Sigmoid colon (tissue), 7 donors: ENCODE measurements at places on chromosomes 16 and 17. TPM values are rescaled to one million over a fixed set of nuclear protein-coding genes. Genes with fewer than 3 reads are reported as not detected.

GRCh38 chr17:57453841-57454425 lies 197.6 kb downstream of the MSI2 start:
- DNase-seq: no peak

GRCh38 chr16:68636064-68636560 lies 9.0 kb upstream of the CDH3 start:
- DNase-seq: no peak

DNA sequence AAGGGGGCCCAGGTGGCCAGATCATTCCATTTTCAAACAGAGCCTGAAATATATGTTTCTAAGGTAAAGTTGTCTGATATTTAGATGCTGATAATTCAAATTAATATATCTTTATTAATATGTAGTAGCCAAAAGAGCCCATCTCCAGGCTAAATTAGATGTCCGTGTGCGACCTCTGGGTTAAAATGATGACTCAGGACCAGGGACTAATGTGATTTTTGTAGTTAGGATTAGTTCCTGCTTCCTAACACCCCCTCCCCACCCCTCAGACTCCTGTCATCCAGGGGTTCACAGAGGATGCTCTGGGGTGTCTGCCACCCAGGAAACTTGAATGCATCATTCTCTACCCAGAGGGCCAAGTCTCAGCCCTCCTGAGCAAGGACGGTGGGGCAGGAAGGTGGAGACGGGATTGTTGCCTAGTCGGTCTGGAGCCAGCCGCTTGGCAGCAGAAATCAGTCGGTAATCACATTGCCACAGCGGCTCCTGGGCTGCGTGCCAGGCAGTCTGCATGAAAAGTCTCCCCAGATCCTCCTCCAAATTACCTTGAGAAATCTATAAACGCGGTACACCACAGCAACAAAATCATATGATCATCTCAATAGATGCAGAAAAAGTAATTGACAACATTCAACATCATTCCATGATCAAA lies 29.8 kb downstream of the CNGB1 start:
- no peak for DNase-seq

DNA sequence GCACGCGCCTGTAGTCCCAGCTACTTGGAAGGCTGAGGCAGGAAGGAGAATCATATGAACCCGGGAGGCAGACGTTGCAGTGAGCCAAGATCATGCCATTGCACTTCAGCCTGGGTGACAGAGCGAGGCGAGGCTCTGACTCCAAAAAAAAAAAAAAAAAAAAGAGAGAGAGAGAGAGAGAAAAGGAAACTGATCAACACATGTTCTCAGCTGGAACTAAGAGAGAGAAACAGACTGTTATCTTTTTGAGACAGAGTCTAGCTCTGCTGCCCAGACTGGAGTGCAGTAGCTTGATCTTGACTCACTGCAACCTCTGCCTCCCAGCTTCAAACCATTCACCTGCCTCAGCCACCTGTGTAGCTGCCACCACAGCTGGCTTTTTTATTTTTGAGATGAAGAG lies 60.4 kb downstream of the STH start:
- no peak for DNase-seq

ALDH3A2 gene
- 58.6 TPM for total RNA-seq

ESRP2 gene
- total RNA-seq: 0.14 TPM

RNF157 gene
- 4.8 TPM for total RNA-seq

DNA sequence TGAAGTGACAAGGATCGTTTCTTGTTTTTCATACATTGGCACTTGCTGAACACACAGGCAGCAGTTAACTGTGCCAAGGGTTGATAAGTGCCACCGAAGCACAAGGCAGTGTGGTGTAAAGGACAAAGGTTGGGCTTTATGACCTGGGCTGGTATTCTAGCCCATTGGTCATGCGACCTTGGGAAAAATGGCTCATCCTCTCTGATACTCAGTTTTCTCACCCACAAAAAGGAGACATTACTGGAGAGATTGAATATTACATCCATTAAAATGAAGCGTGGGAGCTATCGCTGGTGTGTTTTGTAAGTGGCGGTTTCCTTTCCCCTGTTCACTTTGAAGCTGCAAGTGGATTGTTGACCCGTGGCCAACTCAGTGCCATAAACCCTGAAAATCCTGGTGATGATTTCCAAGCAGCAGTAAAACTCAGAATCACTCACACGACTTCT lies 216.9 kb downstream of the HAPSTR1 start:
- DNase-seq: no peak

KRT26 gene
- total RNA-seq: not detected

DNA sequence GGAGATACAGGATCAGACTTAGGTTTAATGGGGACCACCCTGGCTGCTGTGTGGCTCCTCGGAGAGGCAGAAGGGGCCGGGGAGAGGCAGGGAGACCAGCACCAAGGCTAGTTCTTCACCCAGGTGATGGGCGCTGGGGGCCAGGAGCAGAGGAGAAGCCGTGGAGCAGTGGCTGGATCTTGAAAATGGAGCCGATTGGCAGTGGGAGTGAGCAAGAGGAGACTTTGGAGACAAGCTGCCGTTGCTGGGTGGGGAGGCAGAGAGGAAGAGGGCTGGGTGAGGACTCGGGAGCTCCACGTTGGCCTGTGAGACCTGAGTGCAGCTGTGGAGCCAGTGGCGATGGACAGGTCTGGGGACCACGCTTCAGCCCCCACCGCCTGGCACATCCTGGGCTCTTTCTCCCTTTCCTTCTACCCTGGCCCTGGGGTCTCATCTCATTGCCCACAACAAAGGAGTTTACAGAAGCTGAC lies 9.0 kb downstream of the RAB11FIP4 start:
- no peak for DNase-seq

- no peak for DNase-seq
These were observed 109.0 kb downstream of the RAP1GAP2 start for GRCh38 chr17:2905269-2905668.

DNA sequence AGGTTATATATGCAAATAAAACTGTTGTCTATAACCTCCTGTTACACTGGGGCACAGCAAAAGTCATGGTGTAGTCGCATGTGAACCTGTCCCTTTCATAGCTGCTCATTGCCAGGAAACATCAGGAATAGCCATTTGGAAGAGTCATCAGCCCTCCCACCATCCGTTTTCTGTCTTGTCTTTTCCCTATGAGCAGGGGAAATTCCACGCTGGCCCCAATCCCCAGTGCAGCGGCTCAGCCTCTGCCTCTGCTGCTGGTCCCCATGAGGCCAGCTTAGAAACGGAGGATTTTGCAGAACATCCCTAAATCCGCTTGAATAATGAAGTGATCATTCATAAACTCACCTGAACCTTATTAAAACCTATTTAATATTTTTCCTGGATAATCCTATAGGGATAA lies 10.5 kb downstream of the MAPT start:
- no peak for DNase-seq

DNA sequence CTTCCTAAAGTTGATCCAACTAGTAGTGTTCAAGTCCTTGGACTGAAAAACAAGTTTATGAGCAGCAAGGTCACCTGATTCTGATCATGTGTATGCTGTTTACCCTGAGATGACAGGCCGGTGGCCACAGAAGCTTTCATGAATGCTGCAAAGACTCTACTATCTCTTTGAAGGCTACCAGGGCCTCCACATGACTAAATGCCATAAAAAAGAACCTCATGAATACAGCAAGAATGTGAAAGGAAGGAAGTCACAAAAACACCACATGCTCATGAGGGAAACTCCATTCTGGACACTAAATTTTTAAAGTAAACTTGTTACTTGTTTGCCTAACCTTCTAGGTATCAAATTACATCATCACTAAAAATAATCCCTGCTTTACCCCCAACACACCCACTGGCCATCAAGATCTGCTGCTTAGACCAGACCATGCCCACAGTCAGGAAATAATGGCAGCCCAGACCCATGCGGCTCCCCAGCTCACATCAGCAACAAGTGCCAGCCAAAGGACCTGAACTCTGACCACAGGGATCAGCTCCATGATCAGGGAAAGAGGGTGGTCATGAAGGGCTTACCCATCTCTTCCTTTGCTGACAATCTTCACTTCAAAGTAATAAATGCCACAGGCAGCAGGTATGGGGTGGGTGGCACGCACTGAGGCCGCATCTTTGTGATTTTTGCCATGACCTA lies 1.4 kb downstream of the RANBP10 start:
- no peak for DNase-seq

GRCh38 chr16:11331967-11332366 lies 13.3 kb upstream of the RMI2 start:
- no peak for DNase-seq

GRCh38 chr16:59665618-59666220 lies 931.6 kb upstream of the GOT2 start:
- DNase-seq: no peak
